Immature natural killer cell (primary cell): ENCODE measurements at places on chromosomes 2 and 18.
A peak's percentile ranks its signal among the peaks of the same experiment; 100 is the strongest.

GRCh38 chr2:130963196-130963848 is 126.6 kb downstream of the ARHGEF4 start:
- no peak for DNase-seq

DNA sequence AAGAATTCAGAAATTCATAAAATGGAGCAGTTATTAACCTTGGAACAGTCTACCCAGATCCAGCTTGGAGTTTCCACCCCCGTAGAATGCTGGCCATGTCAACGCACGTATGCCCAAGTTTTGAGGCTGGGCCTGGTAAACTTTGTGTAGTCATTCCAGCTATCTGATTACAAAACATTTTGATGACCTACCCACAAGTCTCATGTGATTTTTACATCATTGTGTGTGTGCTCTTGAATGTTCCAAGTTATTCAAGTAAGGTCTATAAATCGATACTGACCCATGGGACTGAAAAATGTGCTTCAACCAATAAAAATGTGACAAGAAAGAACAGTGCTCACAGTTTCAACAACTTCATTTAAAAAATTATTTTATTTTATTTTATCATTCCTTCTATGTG is 32.5 kb upstream of the ICOS start:
- DNase-seq = no peak

DNA sequence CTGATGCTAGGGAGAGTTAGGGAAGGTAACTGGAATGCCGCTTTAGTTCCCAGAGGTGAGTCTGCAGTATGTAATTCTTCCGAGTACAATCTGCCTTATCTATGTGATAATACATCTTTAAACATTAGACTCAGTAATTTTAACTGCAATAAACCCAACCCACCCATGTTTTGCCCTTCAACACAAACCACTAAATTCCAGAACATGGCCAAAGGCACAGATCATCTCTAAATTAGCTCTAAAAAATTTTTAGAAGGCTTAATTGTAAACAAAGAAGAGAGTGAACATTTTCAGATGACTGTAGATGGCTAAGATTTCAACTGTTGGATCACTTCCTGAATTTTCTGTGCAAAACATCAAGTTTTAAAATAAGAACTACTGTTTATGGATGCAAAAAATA is 488.7 kb upstream of the ID2 start:
- DNase-seq = no peak

GRCh38 chr2:25251422-25252273 is 83.3 kb upstream of the POMC start:
- peak; percentile 49 for DNase-seq

DNA sequence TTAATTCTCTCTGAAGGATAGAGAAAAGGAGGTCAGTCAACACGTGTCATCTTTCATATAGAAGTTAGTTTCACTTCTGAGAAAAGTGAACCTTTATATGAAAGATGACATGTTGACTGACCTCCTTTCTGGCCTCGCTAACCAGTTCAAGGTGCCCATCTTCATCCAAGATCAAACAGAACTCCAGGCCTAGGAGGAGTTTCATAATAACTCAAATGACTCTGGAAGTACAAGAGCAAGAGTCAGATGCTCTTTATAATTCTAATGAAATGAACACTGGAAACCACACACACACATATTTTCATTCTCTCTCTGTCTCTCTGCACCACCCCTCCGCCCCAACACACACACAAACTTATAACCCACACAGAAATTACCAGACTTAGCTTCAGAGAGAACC is 16.3 kb downstream of the ANKRD44 start:
- peak; percentile 54 for DNase-seq

DNA sequence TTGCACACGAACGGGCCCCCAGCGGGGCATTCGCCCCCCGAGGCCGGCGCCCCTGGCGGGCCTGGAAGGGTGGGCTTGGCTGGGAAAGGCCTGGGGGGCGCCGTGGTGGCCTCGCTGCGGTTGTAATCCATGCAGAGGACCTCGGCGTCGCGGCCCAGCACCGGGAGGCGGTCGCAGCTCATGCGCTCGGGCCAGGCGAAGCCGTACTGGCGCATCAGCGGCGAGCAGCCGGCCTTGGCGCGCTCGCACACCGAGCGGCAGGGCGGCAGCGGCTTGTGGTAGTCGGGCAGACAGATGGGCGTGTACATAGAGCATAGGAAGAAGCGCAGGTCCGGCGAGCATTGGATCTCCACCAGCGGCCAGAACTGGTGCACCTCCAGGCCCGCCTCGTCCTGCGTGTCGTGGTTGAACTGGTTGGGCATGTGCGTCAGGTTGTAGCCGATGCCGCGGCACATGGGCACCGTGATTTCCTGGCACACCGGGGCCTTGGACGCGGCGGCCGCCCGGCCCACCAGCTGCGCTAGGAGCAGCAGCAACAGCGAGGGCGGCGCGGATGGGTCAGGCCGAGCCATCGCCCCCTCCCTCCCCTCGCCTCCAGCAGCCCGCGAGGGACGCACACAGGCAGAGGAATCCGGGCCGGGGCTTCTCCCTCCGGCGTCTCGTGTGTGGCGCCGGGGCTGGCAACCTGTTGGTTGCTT is 1.4 kb downstream of the FZD5 start:
- DNase-seq = peak; percentile 55

DNA sequence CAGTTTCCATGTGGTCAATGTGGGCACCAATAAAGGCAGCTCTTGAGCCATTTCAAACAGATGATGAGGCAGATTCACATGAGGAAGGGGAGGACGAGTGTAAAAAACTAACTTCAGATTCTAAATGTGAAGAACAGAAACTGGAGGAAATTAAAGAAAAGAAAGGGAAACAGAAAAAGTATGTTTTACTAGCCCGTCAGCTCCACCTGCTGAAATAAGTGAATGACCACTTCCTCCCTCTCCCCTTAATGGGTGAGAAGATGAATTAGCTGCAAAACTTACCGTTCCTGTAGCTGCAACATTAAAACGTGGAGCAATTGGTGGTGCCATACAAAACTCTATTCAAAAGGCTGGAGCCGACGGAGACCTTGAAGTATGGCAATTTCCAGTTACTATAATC is 203.5 kb downstream of the UXS1 start:
- DNase-seq = no peak
